ENCODE measurements at places on chromosomes 5 and 9. TPM values are rescaled to one million over a fixed set of nuclear protein-coding genes. Genes with fewer than 3 reads are reported as not detected.

DNA sequence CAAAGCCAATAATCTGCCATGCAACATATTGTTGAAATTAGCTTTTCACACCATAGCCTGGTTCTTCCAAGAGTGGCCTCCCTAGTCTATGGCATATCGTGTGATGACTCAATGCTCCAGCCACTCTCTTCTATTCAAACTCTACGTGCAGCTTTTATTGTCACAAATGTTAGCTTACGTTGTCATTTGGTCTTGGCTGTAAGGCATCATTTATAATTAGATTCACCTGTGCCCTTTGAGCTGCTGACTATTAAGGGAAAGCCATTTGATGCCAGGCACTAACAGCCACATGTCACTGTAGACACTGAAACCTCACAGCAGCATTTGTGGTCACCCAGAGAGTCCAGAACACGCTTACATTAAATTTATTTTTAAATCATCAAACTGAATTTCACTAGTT is 66.8 kb downstream of the APBA1 start:
- ATAC-seq: no peak

DNA sequence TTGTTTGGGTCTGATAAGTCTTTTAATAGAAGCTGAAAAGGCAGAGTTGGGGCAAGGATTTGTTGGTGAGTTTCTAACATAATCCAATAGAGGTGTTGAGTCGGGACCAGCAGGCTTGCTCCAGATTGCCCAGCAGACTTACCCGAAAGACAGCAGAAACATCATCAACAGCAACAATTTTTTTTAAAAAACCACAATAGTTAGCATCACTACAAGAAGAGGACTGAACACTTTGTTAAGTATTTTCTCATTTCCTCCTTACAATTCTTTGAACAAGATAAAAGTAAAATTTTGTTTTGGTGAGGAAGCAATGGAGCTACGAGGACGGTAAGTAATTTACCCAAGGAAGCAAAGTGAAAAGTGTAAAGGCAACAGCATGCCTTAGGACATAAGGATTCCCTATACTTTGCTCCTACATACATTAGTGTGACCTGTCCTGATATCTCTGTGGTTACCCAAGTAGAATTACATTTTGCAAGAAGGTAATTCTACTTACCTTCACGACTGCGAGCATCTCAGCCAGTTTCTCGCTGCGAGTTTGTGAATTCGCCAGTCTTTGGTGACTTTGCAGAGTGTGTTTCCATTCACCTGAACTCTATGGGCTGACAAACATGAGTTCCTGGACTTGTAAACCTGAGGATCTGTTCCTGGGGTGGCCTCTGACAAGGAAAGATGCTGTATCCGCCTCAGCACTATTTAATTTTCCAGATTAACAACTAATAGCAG is 13.2 kb downstream of the ITK start:
- ATAC-seq: no peak

DNA sequence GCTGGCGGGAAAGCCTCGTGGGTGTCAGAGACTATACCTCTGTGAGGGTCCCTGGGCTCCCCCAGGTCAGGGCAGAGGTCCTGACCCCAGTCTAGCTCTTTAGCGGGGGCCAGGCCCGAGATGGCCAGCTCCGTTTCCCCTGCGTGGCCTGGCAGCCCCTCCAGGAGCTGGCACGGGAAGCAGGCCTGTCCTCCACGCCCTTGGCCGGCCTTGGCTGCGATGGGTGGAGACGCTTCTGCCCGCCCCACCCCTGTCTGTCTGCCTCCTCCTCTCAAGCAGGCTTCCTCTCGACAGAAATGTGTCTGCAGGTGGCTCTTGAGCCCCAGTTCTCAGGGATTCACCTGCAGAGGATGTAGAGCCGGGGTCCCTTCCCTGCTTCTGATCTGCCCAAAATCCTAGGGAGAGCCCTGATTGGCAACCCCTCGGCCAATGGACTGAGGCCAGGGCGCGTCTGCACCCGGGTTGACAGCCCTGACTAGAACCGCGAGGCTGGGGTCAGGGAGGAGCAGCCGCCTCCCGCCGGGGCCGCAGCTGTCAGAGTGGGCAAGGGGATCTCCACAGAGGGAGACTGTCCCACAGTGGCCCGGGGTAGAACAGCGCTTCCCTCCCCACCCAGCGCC is 2.6 kb upstream of the GRIN1 start:
- no peak for ATAC-seq

- no peak for ATAC-seq
These were observed 314.2 kb upstream of the DAP start for GRCh38 chr5:11075035-11075805.

GRCh38 chr9:131635892-131636291 is 90.6 kb downstream of the PRRT1B start:
- peak; percentile 2 for ATAC-seq

DNA sequence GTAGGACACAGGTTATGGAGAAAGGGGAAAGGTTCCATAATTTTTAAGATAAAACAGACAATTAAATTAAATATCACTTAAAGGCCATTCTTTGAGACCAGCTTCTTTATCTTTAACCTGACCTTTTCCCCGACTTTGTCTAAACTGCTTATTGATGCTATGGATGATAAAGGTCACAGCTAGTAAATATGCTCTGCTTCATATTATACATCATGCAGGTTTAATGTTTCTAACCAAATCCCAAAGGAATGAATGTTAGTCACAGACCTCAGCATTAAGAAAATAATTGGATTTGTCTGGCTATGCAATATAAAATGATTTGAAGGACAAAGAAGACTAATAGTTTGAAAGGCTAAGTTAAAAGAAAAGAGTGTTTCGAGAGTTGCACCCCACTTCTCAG is 147.6 kb downstream of the ST8SIA4 start:
- no peak for ATAC-seq

- ATAC-seq: no peak
These were observed 50.1 kb upstream of the SARDH start for GRCh38 chr9:133788045-133788818.

DNA sequence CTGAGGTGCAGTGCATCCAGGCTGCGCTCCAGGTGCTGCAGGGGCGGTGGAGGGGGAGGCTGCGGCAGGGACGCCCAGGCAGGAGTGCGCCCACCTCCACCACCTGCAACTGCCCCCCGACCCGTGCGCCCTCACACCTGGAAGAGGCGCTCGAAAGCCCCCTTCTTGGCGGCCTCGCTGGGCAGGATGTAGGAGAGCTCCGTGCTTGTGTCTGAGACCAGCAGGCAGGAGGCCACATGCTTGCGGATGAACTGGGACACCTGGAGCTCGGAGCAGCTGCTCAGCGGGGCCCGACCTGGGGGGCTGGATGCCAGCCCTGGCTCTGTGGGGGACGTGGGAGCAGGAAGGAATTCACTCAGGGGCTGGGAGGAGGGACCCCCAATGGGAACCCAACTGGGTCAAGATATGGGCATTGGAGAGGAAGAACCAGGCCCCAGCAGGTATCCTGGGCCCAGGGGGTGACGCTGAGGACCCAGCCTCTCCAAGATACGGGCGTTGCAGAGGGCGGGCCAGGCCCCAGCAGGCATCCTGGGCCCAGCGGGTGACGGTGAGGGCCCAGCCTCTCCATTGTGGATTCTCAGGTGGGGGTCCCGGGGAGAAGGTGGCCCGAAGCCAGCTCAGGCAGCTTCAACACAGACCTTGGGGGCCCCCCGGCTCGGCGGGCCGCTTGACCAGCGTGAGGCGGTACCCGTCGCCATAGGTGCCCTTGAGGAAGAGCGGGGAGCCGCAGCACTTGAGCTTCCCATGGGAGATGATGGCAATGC is 13.1 kb downstream of the ABCA2 start:
- ATAC-seq: no peak

- ATAC-seq: no peak
These were observed 62.8 kb downstream of the SPATA31C2 start for GRCh38 chr9:88075506-88075905.

- ATAC-seq: no peak
These were observed 73.4 kb downstream of the TMEM167A start for GRCh38 chr5:83003791-83004190.

DNA sequence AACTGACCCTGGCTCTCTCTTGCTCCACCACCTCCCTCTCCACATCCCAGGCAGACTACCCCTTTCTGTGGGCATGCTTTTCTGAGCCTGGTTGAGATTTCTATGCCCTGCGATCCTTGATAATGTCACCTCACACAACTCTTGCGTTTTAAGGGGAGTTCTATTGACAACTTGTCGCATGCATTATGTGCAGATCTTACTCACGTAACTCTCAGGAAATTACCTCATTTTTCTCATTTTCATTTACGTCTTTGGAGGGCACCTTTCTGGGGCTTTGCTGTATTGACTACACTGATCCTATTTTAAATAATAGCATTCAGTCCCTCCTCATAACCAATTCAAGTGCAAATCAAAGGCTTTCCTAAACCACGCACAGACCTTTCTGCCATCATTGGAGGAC is 140.4 kb upstream of the WWC1 start:
- ATAC-seq: peak; percentile 34

GRCh38 chr5:1831677-1832313 is 30.6 kb downstream of the NDUFS6 start:
- no peak for ATAC-seq

- no peak for ATAC-seq
These were observed 39.2 kb downstream of the ANXA2R start for GRCh38 chr5:43000914-43001313.

DNA sequence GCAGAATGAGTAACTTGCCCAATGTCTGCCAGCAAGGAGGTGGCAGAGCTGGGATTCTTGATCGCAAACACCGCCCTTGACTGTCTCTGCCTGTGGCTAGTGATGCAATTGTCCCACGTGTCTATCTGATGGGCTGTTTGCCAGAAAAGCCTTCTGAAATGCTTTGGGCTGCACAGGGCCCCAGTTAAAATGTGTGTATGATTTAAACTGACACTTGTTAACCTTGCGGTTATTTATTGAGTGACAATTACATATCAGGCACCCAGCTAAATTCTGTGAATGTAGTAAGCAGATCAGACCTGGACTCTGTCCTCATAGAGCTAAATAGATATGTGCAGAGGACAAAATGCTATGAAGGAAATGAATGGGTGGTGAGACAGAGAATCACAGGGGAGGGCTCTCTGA is 11.6 kb upstream of the IL12B start:
- ATAC-seq: peak; percentile 27

DNA sequence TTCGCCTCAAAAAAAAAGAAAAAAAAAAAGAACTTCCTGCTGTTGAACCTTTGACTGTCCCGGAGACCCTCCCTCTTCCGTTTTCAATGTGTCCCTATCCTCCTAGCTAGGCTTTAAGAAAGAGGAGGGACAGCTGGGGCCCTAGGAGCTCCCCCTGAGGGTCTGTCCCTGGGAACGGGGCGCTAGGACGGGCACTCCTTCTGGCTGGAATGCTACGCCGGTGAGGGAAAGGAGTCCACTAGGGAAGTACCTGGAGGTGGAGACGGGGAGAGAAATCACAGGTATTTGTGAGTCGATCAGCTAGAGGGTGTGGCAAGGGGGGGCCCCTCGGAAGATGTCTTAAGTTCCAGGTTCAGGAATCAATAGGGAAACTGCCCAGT is 4.6 kb downstream of the SIT1 start:
- peak; percentile 8 for ATAC-seq

- ATAC-seq: no peak
These were observed 138.2 kb downstream of the PRDM6 start for GRCh38 chr5:123227216-123227615.

GRCh38 chr9:5892456-5893133 is 1.9 kb downstream of the MLANA start:
- ATAC-seq: no peak

GRCh38 chr5:136006164-136006563 is 22.6 kb upstream of the TGFBI start:
- no peak for ATAC-seq

DNA sequence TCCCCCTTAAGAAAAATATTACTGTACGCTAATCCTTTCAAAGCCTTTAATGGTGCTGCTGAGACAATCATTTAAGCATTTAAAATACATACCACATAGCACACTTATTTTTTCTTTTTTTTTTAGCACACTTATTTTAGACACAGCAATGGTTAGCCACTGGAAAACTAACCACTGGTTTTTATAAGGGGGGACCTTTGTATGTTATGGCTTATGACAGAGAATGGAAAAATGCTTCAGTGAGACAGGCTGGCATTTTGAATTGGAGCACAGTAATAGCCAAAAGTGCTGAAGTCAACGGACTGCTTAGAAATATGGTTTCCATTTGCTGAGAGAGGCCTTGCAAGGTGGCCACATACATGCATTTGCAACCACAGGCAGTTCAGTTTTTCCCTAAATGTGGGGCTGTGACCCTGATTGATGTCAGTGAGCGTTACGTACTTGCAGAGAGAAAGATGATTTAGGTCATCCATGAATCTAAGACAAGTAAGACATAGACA is 28.5 kb downstream of the AOPEP start:
- no peak for ATAC-seq

- ATAC-seq: no peak
These were observed 363.7 kb downstream of the IRX2 start for GRCh38 chr5:2387634-2388325.

- ATAC-seq: no peak
These were observed 40.4 kb upstream of the HAND1 start for GRCh38 chr5:154518438-154518867.

- no peak for ATAC-seq
These were observed 1.7 kb downstream of the LAMC3 start for GRCh38 chr9:131010482-131011273.

DNA sequence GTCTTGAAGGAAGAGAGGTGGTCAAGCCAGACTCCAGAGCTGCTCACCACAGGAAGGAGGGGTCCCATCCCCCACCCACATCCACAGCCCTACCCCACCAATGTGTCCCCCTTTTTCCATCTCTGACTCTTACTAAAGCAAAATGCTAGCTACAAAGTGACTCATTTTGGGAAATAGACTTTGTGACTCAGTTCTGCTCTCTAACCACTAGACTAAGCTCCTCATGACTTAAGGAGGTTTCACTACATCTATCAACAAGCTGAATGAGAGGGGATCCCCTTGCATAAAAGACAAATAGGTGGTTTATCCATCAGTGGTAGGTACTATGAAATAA is 35.1 kb upstream of the ADRB2 start:
- peak; percentile 93 for ATAC-seq

- no peak for ATAC-seq
These were observed 221.4 kb downstream of the SEMA5A start for GRCh38 chr5:9324348-9325077.

DNA sequence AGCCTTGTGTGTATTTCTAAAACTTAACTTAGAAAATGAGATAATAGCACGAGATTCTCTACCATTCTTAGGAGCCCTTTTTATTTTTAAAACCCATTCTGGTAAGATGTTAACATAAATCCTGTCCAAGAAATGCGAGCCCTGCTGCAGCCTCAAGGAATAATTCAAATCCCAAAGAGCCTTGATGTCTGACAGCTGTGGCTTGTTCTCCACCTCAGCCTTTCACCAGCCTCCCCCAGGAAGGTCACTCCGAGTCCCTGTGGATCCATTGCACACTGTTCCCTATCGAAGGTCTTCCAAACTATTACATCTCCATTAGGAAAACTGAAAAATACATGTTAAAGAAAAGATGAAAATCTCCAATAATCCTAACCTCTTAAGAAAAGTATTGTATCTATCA is 98.5 kb upstream of the S1PR3 start:
- ATAC-seq: no peak

The DAB2 gene
- total RNA-seq: 0.05 TPM

The FAM200C gene
- 3.5 TPM for total RNA-seq

The BTNL8 gene
- total RNA-seq: not detected

The LNPEP gene
- total RNA-seq: 52.7 TPM

The CATSPER3 gene
- total RNA-seq: 0.82 TPM

The MVB12B gene
- total RNA-seq: 3.9 TPM

The TPPP gene
- total RNA-seq: 0.19 TPM
